ENCODE measurements at places on chromosomes 2 and 18.

DNA sequence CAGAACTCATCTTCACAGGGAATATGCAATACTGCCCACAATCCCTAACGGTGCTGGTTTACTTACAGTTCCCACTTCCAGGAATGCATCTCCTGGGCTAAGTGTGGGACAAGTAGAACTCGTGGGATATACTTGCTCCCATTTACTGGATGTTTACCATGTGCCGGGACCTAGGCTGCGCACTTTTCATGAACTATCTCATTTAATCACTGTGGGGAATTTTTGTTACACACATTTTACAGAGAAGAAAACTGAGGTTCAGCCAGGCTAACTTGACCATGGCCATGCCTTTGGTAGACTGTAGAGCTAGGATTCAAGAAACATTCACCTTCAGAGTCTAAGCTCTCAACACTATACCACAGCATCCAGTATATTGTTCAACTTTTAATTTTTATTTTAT is 24.4 kb upstream of the MBOAT2 start:
- DNase-seq: no peak

- DNase-seq: no peak
Measured at GRCh38 chr2:1543776-1544477, 130.7 kb downstream of the TPO start.

DNA sequence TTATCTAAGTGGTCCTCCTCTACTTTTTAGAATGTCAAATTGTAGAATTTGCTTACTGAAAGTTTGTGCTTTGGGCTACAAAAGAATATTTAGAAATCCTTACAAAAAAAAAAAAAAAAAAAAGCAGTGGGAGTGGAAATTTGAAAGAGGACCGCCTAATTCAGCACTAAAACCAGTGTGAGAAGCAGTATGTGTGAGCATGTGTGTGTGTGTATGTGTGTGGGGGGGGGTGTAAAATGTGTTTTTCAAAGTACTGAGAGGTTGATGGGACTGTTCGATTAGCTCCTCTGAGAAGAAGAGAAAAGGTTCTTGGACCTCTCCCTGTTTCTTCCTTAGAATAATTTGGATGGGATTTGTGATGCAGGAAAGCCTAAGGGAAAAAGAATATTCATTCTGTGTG is at the start of gene VIT:
Gene VIT (plus strand): TSS at position 175 of the 400 bp plus-strand sequence. CDS start 19,664 bp downstream, outside the sequence.
- no peak for DNase-seq

GRCh38 chr18:55400590-55401541 is 187.1 kb downstream of the TCF4 start:
- DNase-seq: no peak

DNA sequence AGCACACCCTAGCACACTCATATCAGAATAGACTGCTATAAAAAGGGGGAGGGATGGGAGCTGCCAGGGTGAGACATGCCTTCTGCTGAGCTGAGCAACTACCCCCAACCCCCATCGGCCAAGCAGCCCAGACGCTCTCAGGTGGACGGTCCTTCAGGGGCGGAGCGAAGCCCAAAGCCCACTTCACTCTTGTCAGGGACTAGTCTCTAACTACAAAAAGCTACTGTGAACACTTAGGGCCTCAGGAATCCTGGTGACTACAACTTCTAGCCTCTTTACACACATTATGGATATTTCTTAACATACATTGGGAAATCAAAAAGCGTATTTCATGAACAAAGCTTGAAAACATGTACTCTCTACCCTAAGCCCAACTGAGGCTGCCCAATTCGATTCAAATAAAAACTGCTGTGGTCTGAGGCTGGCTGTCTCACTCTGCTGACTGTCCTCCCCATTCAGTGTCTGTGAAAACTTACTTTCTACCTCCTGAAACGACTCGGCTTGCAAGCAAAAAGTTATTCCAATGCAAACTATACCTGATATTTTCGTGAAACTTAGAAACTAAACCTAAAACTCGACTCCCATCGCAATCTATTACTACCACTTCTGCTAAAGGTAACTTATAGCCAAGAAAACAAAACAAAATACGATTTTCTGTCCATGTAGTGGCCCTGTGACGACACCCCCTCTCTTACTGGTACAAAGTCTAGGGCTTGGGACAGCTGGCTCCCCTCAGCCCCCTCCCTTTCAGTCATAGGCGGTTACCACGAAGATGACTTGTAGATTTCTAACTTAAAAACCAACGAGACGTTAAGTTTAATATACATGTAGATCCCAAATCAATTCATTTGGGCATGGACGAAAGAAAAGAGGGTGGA is 1.2 kb downstream of the SERTAD2 start:
- peak; percentile 57 for DNase-seq

- peak; percentile 72 for DNase-seq
Measured at GRCh38 chr2:19488009-19488691, 129.7 kb upstream of the OSR1 start.

GRCh38 chr2:39326644-39327043 is 82.9 kb upstream of the CDKL4 start:
- DNase-seq: no peak

DNA sequence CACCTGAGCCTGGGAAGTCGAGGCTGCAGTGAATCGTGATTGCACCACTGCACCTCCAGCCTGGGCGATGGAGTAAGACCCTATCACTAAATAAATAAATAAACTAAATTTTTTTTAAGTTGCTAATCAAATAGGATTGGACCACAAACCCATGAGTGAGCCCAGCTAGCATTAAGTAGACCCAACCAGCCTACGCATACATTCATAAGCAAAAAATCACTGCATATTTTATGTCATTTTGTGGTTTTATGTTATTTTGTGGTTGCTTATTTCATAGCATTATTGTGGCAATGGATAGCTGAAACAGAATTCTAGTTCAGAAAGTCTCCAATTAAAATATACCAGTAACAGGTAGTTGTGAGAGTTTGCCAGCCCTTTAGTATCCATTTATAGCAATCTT is 29.1 kb upstream of the ZC3H15 start:
- DNase-seq: peak; percentile 44

- no peak for DNase-seq
Measured at GRCh38 chr2:101828257-101828656, 130.8 kb downstream of the MAP4K4 start.

GRCh38 chr2:81894451-81894990 is 1590.0 kb upstream of the LRRTM1 start:
- DNase-seq: no peak

DNA sequence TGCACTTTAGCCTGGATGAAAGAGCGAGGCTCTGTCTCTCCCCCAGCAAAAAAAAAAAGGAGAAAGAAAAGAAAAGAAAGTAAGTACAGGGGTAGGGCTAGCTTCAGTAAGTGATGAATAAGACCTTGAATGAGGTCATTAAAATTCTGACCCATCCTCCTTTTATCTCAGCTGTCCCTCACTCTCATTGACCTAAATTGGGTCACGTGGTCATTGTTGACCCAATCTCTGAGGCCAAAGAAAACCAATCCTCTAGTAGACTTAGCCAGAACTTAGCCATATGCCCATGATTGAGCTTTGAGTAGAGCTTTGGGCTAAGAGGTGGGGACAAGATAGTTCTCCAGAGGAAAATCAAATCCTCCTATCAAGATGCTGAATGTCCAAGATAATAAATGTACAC is 149.3 kb downstream of the PDE11A start:
- DNase-seq: no peak

DNA sequence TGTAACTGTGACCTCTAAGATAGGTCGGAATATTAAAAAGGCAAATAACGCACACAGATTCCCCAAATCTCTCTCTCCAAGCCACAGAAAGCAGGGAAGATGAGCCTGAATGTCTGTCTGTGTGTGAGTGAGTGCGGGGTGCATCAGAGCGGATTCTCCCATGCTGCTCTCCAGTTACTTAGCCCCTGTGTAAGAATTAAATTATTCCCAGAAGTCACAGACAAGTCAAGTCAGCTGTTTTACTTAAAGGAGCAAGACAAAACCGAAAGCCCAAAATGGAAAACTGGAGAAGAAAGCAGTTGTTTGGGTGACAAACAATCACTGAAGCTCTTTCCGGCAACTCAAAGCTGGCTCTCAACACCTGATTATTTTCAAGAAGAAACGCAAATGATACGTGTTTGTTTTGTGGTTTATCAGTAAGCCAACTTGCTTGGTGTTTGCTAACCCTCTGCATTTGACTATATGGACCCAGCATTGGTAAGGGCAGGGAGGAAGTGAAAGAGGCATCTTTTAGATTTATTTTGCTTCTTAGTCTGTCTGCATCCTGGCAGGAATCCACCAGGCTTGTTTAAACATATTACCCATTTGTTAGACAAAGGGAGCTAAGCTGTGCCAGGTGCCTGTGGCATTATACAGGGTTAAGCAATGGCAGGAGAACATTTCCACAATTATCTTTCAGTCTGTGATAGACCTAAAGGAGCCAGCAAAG is 121.5 kb upstream of the CREB1 start:
- DNase-seq: peak; percentile 40

GRCh38 chr2:226362980-226363379 is 436.6 kb downstream of the IRS1 start:
- peak; percentile 37 for DNase-seq

DNA sequence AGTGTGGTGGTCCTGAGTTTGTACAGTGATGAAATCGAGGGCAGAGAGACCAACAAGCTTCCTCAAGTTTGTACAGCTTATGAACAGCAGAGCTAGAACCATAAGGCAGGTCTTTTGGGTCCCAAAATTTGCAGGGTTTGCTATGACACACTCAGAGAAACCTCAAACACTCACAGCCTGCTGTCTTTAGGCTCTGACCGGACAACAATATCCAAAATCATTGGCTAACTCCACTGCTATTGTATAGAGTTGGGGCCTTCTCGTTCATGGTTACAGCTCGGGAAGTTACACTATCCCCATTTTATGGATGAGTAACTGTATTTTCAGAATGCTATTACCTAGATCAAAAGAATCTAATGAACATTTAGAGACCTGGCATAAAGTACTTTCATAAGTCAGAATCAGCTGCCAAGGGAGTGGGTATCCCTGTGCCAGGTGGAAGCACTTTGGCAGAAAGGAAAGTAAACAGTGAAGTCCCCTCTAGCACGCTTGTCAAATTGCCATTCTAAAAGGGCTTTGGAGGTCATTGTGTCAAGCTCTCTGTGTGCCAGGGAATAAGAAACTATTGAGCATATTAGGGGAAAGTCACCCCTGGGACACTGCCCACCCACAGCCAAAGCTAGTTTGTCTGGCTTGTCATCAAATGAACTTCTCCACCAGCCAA is 331.8 kb downstream of the ALK start:
- DNase-seq: no peak

DNA sequence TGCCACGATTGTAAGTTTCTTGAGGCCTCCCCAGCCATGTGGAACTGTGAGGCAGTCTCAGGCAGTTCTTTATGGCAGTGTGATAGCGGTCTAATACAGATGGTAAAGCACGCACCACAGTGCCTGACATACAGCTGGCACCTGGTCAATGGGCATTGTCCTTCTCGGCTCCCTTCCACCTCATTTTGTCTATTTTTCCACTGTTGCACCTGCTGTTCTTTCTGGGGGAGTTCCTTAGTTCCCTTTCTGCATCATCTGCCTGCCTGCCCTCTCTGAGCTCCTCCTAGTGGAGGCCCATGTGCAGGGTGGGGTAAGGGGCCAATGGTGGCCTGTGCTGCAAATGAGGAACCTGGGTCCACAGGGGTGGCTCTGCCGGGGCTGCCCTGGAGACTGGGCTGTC is 157.6 kb downstream of the LPIN1 start:
- no peak for DNase-seq

- DNase-seq: peak; percentile 21
Measured at GRCh38 chr18:71045331-71046065, 756.7 kb downstream of the SOCS6 start.

DNA sequence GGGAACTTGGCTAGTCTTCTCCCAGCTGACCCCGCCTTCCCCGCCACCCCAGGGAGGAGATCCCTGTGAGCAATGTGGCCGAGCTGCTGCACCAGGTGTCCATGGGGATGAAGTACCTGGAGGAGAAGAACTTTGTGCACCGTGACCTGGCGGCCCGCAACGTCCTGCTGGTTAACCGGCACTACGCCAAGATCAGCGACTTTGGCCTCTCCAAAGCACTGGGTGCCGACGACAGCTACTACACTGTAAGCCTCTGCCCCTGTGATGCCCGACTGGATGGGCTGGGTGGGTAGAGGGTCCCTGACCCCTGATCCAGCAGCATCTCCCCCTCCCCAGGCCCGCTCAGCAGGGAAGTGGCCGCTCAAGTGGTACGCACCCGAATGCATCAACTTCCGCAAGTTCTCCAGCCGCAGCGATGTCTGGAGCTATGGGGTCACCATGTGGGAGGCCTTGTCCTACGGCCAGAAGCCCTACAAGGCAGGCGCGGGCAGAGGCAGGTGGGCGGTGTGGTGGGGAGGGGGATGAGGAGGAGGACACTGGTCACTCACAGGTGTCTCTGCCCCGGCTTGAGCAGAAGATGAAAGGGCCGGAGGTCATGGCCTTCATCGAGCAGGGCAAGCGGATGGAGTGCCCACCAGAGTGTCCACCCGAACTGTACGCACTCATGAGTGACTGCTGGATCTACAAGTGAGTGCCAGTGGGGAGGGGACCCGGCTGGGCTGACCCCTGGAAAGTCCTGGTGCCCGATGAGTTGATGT is 24.2 kb downstream of the ZAP70 start:
- DNase-seq: no peak

- no peak for DNase-seq
Measured at GRCh38 chr2:182950546-182950945, 84.1 kb upstream of the FRZB start.

- DNase-seq: peak; percentile 91
Measured at GRCh38 chr2:39513641-39514094, 76.6 kb upstream of the MAP4K3 start.

GRCh38 chr2:84958135-84959059 is 12.6 kb upstream of the KCMF1 start:
- peak; percentile 98 for DNase-seq

DNA sequence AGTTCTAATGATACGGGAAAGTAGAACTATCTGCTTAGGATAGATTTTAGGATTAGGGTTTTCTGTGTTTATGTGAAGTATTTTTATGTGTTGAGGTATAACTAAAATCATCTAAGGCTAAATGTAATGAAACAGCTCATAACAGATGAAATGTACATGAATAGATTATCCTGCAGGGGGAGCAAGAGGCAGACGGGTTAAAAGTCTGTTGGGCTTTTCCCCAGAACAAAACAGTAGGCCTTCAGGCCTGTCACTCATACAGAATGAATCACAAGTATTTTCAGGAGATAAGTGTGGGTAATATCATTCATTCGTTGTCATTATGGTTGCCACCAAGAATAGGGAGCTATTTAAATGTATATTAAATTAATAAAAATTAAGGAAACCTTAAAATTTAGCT is 107.9 kb upstream of the IL1R2 start:
- DNase-seq: peak; percentile 43

DNA sequence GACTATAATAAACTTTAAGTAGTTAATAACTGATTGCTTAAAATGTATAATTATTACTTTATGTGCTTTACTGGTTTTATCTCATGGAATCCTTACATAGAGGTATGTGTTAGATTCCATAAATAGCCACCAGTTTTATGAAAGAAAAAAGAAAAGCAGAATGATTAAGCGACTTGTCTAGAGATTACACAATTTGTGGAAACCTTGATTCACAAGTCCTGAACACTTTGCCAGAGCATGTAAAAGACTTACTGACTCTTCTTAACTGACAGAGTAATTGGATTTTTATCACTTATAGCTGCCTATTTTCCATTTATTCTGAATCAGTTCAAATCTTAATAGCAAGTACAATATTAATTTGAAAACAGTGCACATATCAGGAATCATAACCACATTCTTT is 448.7 kb upstream of the NETO1 start:
- DNase-seq: peak; percentile 13

Data from NCI-H226 (cell line).